Non-pigmented ciliary epithelial cell (primary cell): ENCODE measurements at places on chromosomes 11 and 22.
A peak's percentile ranks its signal among the peaks of the same experiment; 100 is the strongest.

DNA sequence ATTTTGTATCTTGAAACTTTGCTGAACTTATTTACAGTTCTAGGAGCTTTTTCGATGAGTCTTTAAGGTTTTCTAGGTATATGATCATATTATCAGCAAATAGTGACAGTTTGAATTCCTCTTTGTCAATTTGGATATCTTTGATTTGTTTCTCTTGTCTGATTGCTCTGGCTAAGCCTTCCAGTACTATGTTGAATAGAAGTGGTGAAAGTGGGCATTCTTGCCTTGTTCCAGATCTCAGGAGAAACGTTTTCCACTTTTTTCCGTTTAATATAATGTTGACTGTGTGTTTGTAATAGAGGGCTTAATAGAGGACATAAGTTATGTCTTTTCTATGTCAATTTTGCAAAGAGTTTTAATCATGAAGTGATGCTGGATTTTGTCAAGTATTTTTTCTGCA is 124.3 kb downstream of the ZNF280B start:
- DNase-seq, result no peak

GRCh38 chr11:65916391-65916790 is 2.5 kb downstream of the C11orf68 start:
- DNase-seq, result no peak

DNA sequence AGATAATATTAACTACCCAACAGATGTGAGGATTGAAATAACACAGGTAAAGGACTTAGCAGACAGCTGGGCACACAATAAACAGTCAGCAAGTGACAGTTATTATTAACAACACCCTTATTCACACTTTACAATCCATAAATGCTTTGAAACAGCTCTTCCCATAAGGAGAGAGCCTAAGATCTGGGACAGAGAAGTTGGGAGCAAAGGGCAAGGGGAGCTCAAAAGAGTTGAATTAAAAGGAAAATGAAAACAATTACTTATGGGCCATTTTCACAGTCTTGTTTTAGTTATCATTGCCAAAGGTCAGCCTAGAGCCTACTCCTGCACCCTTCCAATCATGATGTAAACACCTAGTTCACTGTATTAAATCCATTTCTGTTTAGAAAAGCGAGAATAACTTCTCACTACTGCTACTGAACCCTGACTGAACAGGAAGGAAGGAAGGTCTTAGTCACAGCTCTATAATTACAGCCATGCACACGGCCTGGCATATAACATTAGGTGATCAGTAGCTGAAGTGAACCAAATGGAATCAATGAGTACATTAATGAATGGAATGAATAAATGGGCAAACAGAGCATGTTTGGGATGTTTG is 111.3 kb downstream of the PLEKHA7 start:
- no peak for DNase-seq

GRCh38 chr11:118004543-118005223 is 18.5 kb downstream of the IL10RA start:
- no peak for DNase-seq

- no peak for DNase-seq
These were observed 269.2 kb upstream of the SORL1-AS1 start for GRCh38 chr11:121721961-121722360.

GRCh38 chr11:69263736-69264052 is 30.3 kb upstream of the MYEOV start:
- no peak for DNase-seq

DNA sequence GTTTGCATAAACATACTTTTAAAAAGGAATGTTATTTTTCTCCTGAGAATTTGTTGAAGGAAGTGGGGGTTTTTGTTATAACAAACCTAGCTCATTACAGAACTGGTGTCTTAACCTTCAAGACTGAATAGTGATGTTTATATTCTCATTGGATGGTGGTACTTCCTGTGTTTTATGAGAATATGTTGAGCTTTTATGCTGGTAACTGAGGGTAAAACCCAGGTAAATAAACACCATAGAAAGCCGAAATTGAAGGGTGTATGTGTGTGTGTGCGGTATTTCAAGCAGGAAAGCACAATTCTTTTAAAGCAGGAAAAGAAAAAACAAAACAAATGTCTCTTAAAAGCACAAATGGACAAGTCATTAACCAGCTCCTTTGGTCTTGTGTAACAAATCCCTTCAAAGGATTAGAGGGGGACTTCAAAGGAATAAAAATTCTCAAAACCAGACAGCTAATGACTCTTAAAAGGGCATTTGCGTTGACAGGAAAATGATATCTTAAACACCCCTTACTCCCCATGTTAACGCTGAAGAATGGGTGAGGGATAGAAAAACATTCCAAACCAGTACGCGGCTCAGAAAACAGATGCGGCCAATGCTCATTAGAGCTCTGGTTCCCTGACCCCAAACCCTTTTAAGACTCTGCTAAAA is 23.8 kb downstream of the LMO2 start:
- DNase-seq, result no peak

DNA sequence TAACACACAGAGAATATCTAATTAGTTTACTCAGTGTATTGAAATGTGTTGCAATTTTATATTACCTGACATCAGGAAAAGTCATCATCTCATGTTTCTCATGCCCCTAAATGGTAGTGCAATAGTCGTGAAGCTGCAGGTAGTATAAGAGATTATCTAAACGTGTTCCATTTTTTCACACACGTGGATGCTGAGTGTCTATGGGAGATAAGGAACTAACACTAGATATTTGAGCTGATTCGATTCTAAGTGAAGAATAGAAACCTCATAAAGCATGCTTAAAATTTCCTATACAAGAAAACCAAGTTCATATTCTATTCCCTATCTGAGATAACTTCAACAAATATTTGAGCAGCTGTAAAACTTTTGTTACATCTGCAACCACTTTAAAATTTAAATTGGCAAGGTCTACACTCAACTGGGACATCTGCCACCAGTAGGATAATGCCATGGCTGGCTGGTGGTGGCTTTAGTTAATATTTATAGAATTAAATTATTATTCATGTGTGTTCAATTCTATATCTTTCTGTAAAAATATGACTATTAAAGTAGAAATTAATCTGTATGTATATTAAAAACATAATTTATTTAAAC is 388.8 kb downstream of the LUZP2 start:
- DNase-seq, result no peak

- no peak for DNase-seq
These were observed 42.0 kb downstream of the CDKN1C start for GRCh38 chr11:2843551-2843950.

- no peak for DNase-seq
These were observed 11.8 kb downstream of the PDE3B start for GRCh38 chr11:14655435-14655834.

DNA sequence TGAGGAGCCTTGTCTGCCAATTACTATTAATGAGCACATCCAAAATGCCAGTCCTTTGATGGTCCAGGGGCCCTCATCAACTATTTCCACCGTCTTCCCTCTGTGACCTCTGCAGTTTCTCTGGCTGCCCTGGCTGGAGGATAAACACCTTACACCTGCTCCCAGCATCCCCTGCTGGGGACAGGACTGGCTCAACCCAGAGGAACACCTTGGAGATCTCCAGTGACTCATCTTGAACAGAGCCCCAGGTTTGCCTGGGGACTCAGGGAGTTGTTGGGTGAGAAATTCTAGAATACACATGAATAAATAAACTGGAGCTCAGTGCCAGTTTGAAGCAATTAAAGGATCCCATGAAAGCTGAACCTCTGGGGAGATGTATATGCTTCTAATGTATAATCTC is 24.0 kb upstream of the ELF5 start:
- no peak for DNase-seq

- DNase-seq, result no peak
These were observed 1121.8 kb upstream of the TENM4 start for GRCh38 chr11:80562523-80563125.

GRCh38 chr22:46639843-46640242 is 19.7 kb downstream of the GRAMD4 start:
- DNase-seq, result no peak

GRCh38 chr22:38257181-38257580 is 15.6 kb downstream of the TMEM184B start:
- no peak for DNase-seq

DNA sequence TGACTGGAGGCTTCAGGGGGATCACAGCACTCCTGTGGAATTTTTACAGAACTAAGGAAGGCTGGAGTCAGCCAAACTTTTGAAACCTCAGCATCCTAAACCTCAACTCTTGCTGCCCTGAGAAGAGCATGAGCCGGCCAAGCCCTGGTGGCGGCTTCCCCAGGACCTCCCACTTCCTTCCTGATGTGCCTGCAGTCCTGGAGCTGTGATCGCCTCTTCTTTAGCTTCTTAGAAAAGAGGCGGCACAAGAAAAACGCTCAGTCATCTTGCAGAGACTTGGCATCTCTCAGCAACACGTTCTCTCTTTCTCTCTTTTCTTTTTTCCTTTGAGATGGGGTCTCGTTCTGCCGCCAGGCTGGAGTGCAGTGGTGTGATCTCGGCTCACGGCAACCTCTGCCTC is 40.4 kb upstream of the AMPD3 start:
- DNase-seq, result no peak

DNA sequence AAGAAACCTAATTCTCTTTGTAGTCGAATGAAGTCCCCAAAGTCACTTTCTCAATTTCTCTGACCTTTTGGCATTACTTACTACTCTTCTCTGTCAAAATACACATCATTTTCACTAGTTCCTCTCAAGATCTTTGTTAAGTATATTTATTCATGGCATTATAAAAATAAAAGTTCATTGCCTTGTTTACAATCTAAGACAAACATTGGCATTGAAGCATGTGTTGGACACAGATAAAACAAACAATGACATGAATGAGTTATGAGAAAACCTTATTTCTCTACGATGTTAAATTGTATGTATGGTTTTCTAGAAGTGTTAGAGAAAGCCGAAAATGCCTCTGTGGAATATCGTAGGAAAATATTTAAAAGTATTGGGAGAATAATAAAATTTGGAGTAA is 8.6 kb upstream of the OR51G1 start:
- DNase-seq, result no peak

DNA sequence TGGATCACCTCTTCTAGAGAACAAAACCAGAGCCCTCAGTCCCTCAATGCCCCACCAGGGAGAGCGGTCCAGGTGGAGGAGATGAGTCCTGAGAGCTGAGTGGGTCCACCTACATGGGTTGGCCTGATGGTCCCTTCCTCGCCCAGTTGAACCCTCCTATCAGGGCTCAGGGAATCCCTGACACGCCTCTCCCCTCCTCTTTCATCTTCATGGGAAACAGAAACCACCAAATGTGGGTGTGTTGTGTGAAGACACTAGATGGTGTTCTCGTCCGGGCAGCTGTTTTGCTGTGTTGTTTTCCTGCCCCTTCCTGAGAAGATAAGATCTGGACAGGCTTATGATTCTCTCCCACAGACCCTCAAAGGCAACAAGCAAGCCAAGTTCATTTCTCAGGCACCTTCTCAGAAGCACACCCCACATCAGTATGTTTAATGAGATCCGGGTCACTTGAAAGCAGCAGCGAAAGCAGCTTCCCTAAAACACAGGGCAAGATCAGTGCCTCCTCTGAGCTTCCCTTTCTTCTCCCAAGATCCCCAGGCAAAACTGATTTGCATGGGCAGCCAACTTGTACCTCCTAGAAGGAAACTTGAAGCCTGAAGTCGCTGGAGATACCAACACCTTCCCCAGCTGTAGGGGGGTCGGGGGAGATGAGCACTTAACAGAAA is 35.3 kb upstream of the POU2AF1 start:
- no peak for DNase-seq

DNA sequence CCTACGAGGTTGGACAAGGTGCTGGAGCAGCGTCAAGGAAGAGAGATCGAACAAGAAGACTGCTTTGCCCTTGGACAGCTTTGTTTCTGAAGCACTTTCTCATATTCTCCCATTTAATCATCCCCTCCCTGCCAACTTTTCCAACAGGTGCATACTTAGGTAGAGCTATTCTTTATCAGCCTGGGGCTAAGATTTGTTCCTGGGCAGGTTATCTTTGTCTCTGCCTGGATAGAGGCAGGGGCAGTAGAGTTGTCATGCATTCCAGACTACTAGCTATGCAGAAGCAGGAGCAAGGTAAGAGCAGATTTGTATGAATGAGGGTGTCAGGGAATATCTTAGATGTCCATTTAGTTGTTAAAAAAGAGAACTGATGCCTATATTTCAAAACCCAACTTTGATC is 82.3 kb downstream of the PTPRJ start:
- no peak for DNase-seq

DNA sequence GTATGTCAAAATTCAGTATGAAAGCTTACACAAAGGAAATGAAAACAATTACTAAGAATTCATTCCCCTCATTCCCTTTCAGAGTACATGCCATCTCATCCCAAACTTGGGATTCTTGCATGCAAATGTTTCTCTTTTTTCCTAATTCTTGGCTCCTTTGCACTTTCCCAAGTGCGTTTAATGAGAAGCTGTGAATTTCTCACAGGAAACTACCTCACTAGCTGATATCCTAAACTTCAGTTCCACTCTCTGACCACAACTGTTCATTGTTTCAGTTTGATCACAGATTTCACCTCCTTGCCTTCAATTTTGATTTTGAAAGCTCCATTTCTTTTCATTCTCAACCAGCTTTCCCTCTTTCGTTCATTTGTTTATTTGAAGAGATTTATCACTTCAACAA is 5.9 kb upstream of the ARL14EP start:
- no peak for DNase-seq

GRCh38 chr22:26585104-26585790 is 4.7 kb downstream of the TPST2 start:
- DNase-seq, result peak; percentile 23

- no peak for DNase-seq
These were observed 50.2 kb downstream of the EMSY start for GRCh38 chr11:76495019-76495418.

DNA sequence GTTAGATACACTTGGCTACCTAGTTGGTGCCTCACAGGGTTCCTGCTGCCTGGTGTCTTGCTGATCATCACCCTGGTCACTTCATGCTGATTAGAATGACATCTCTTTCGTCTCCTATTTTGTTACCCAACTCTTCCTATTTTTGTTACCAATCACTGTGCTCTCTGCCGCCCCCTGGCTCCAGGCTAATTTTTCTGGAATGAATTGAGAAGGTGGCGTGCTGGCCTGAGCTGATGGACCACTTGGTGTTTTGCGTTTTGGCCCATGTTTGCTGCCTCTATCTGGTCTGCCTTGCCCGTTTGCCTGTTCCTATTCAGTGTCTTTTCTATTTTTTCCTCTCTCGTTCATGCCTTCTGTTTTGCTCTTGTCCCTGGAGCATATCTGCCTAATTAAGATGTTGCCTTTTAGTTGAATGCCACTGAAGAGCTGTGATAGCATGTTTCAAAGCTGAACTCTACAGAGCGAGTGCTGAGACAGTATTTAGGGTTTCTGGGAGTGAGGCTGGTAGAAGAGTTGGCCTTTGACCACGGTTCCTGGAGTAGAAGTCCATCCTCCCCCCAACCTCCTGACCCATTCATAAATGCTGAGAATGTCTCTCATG is 5.9 kb upstream of the ATF4 start:
- no peak for DNase-seq

- no peak for DNase-seq
These were observed 10.7 kb downstream of the PPFIA1 start for GRCh38 chr11:70281156-70281609.
